Activated T-cell treated with anti-CD3 and anti-CD28 coated beads, Interleukin-2, amount 50 U/mL, for 72 hours (primary cell): ENCODE measurements at places on chromosomes 6 and 20. TPM values are rescaled to one million over a fixed set of nuclear protein-coding genes. Genes with fewer than 3 reads are reported as not detected.

RNF114 gene
- 113 TPM for total RNA-seq

BTBD9 gene
- total RNA-seq = 19.8 TPM

GJA10 gene
- not detected for total RNA-seq

SPEF1 gene
- 0.49 TPM for total RNA-seq

EBF4 gene
- total RNA-seq = 8.9 TPM

PABPC1L gene
- 138 TPM for total RNA-seq

SAMD5 gene
- total RNA-seq = not detected

SDCBP2 gene
- 11.5 TPM for total RNA-seq

ENPP3 gene
- total RNA-seq = 7.4 TPM

GNMT gene
- 0.70 TPM for total RNA-seq

RAMACL gene
- 1.4 TPM for total RNA-seq

THBS2 gene
- not detected for total RNA-seq
